ENCODE measurements at places on chromosomes 3 and 15.

- DNase-seq = no peak
Measured at GRCh38 chr15:73857193-73857920, 16.0 kb upstream of the TBC1D21 start.

- no peak for DNase-seq
Measured at GRCh38 chr3:69413551-69414207, 27.8 kb upstream of the FRMD4B start.

- peak; percentile 43 for DNase-seq
Measured at GRCh38 chr3:27289769-27290413, 79.3 kb downstream of the NEK10 start.

DNA sequence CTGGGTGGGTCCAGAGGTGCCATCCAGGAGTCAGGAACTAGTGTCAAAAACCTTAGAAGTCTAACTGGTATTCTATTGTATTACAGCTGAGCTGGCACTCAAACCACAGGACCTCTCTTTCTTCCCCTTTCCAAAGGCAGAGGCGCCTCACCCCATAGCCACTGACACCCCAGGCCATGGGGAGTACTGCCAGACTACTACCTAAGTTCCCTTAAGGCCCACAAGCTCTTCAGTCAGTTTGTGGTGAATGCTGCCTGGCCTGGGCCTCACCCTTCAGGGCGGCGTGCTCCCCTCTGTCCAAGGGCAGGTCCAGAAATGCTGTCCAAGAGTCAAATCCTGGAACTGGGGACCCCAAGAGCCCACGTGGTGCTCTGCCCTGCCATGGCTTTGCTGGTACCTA is 43.0 kb upstream of the FGF7 start:
- no peak for DNase-seq

DNA sequence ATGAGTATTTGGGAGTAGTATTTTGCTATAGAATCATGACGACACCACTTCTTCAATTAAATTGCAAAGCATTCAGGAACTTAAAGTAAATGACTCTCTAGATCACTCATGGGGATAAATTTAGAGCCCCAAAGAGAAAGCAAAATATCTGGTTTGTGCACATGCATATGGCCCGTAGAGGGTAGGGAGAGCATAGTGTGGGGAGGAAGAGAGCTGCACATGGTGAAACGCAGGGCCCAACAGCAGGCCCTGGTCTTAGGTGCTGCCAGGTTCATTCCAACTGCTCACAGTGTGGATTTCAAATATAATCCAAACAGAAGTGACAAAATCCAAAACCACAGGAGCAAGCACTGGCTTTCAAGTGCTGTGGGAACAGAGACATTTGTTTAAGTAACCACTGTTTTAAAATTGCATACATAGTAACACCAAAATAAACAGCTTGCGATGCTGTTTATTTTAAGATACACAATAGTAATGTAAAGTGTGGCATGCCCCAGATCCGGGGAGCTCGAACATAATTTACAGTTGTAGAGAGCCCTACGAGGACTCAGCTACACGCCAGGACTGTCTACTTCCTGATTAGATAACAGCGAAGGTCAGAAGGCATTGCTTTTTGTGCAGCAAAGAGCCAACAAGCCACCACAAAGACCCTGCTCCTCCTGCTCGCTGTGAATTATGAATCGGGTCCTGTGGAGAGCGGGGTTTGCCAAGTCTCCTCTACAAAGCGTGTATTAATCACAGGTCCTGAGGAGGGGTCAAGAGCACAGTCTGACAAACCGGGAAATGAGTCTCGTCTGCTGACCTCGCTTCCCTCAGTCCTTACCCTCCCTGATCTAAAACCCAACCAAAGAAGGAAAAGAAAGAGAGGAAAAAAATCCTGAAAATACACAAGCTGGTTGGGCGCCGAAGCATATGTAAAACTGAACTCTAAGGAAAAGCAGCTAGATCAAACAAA is 80.6 kb downstream of the MEIS2 start:
- DNase-seq = no peak

DNA sequence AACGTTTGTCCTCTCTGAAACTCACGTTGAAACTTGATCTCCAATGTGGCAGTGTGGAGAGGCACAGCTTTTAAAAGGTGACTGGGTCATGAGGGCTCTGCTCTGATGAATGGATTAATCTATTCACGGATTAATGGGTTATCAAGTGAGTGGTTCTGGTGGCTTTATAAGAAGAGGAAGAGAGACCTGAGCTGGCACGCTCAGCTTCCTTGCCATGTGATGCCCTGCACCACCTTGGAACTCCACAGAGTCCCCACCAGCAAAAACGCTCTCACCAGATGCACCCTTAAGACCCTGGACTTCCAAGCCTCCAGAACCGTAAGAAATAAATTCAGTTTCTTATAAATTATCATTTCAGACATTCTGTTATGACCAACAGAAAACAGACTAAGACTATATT is 2.6 kb downstream of the PPP1R2 start:
- DNase-seq = no peak

GRCh38 chr3:138271189-138271794 is 58.4 kb downstream of the NME9 start:
- DNase-seq = no peak
